ENCODE measurements at places on chromosomes 7 and 10. TPM values are rescaled to one million over a fixed set of nuclear protein-coding genes. Genes with fewer than 3 reads are reported as not detected.

COL17A1 gene
- total RNA-seq: 2.3 TPM

CARD11 gene
- total RNA-seq: under 0.01 TPM

ELAPOR2 gene
- total RNA-seq: 14.7 TPM

OPALIN gene
- not detected for total RNA-seq

CYP2W1 gene
- not detected for total RNA-seq

SPDYE5 gene
- not detected for total RNA-seq

TSPAN13 gene
- total RNA-seq: not detected

UBE2D1 gene
- total RNA-seq: 25.0 TPM

MKI67 gene
- 38.7 TPM for total RNA-seq

GHRHR gene
- not detected for total RNA-seq

LEP gene
- total RNA-seq: under 0.01 TPM

CD36 gene
- 561 TPM for total RNA-seq

TFPI2 gene
- total RNA-seq: 97.3 TPM

TAC1 gene
- total RNA-seq: not detected

ADGRA1 gene
- total RNA-seq: not detected

TRIM50 gene
- total RNA-seq: not detected

FAM180A gene
- 2.5 TPM for total RNA-seq

OSBPL3 gene
- 16.1 TPM for total RNA-seq

AKR1B1 gene
- 51.6 TPM for total RNA-seq

TAS2R41 gene
- total RNA-seq: not detected

ALOX5 gene
- not detected for total RNA-seq

FZD8 gene
- 8.8 TPM for total RNA-seq

MOGAT3 gene
- not detected for total RNA-seq

GDF2 gene
- total RNA-seq: not detected

DKK1 gene
- 123 TPM for total RNA-seq

HMX2 gene
- not detected for total RNA-seq

OR2A12 gene
- not detected for total RNA-seq

MYO3A gene
- not detected for total RNA-seq

NYAP1 gene
- 0.81 TPM for total RNA-seq

CPXM2 gene
- total RNA-seq: 64.0 TPM

ADAM12 gene
- total RNA-seq: 82.7 TPM

HOXA13 gene
- not detected for total RNA-seq

CDH23 gene
- 0.25 TPM for total RNA-seq

PCLO gene
- 0.36 TPM for total RNA-seq

VWDE gene
- total RNA-seq: 0.09 TPM

Measured in fibroblast of the aortic adventitia (primary cell).